ENCODE measurements at places on chromosomes 4 and X.

DNA sequence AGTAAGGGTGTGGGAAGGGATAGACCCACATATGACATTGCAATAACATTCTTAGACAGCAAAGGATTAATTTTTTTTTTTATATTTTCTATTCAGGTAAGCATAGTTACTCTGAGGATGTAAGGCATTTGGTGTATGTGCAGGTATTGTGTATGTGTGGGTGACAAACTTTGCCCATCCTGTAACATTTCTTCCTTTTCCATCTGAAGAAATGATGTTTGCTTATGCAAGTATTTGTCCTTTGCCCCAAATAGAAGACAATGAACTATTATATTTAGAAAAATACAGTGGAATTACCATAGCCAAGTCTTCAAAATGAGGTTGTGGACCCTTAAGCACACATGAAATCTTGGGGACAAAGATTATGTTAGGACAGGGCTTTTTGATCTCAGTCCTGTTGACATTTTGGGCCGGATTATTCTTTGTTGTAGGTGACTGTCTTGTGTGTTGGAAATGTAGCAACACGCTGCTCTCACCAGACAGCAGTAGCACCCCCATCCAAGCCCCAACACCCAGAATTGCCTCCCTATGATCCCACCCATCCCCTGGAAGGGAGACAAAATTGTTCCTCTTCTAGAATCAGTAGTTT lies 1244.7 kb downstream of the STIM2 start:
- no peak for DNase-seq

DNA sequence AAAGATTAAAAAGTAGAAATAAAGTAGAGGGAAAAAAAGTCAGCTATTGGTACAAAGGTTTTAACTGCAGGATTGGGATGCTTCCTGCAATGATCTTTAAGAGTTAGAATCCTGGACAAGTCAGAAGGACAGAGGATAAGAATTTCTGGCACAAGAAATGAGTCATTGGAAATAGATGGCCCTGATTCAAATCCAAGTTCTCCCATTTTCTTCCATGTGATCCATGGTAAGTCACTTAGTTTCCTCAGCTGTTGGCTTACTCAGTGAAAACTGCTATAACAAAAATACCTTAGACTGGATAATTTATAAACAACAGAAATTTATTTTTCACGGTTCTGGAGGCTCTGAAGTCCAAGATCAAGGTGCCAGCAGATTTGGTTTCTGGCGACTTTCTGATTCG lies 13.3 kb upstream of the TBC1D19 start:
- no peak for DNase-seq

- DNase-seq, result no peak
Measured at GRCh38 chr4:114636192-114636935, 37.8 kb downstream of the UGT8 start.

DNA sequence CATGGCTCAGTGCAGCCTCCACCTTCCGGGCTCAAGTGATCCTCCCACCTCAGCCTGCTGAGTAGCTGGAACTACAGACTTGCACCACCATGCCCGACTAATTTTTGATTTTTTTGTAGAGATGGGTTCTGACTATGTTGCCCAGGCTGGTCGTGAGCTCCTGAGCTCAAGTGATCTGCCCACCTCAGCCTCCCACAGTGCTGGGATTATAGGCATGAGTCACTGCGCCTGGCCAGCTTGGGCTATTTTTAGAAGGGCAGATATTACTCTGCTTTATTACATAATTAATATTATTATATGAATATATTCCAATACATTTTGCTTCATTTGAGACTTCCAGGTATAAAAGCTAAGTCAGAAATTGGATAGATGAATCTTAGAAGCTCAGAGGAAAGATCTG lies 143.7 kb upstream of the ANK2 start:
- DNase-seq, result no peak

DNA sequence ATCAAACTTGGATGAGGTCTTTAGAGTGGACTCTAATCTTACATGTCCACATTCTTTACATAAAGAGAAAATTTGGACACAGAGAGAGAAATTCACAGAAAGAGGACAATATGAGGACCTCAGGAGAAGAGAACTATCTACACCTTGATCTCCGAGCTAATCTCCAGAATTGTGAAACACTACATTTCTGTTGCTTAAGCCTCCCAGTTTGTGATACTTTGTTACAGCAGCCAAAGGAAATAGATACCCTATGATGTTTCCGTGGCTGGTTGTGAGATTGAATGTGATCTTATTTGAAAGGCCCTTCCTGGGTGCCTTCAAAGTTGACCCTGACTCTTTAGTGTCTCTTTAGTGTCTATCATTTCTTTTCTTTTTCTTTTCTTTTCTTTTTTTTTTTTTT lies 326.1 kb upstream of the CLNK start:
- DNase-seq, result no peak

DNA sequence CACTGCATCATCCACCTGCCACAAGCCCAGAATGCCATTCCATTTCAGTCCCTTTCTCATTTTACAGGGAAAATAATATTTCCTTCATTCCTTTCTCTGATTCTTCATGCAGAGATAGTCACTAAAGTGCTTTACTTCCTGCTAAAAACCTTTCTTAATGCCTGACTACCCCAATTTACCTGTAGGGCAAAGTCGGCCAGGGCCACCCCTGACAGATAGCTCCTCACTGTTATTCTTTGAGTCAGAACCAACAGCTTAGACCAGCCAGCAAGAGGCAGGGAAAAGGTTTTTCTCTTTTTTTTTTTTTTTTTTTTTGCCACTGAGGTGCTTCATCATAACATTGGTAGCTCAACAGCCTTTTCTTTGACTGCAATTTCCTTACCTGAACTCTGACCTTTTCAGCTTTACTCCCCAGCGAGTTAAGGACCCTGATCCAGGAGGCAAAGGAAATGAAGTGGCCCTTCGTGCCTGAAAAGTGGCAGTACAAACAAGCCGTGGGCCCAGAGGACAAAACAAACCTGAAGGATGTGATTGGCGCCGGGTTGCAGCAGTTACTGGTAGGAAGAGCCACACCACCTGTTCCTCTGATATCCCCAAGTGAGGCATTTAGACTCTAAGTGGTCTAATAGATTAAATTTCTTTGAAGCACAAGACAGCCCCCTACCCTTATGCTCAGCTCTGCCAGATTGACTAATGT lies 85.0 kb downstream of the ALPK1 start:
- DNase-seq, result no peak

DNA sequence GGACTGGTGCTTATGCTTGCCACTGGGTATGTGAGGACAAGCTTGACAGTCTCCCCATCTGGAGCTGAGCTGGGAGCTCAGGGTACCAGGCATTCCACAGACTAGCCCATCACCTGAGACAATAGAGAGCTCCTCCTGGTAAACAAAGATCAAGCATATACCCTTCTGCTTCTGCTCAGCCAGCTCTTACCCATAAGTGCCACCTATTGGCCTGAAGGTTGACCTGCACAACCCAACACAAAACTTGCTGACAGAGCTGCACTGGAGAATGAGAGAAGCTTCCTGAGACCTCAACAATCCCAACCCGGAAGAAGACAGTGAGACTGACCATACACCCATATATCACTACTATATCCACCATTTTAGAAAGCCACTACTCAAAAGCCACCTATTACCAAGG lies 1049.2 kb upstream of the INTU start:
- no peak for DNase-seq

- DNase-seq, result no peak
Measured at GRCh38 chrX:110836451-110836850, 40.8 kb upstream of the CHRDL1 start.

GRCh38 chrX:131987252-131987651 lies 35.9 kb upstream of the STK26 start:
- DNase-seq, result peak; percentile 44

DNA sequence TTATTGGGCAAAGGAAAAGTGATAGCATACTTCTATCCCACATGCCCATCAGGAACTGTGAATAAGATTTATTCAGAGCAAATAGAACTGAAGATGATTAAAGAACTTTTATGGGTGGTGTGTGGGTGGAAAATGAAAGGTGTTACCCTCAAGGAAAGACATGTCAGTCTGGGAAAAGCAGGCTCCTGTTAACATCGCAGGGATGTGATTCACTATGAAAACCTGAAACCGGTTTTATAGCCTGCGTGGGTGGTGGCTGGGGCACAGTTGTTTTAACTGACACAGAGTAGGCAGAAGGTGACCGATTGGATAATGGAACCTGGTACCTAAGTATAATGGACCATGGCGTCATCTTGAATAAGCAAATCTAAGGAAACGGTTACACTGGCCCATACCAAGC lies 61.3 kb upstream of the CASK start:
- DNase-seq, result no peak

DNA sequence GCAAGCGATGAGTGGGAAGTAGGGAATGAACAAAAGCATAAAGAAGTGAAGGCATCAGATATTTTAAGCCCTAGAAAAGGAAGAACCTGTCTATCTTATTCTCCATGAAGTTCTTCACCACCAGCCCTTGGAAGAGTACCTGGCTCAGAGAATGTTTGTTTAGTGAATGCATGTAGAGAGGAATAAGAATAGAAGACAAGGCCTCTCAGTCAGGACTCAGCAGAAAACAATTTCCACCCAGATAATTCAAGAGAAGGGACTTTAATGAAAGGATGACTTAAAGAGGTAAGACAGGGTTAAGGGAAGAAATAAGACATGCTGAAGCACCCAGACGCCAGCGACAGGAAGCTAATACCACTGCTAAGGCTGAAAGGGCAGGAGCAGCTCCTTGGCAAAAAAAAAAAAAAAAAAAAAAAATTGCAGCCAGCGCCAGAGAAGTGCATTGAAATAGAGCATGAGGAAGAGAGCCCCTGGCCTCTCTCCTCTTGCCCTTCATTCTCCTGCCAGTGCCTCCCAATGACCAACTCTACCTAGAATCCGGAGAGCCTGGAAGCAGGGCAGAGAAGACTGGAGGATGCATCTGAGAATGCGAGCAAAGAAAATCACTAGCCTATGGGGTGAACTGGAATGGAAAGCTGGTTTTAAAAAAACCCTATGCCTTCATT lies 47.2 kb upstream of the RASGEF1B start:
- no peak for DNase-seq

- DNase-seq, result no peak
Measured at GRCh38 chrX:15157624-15158023, 112.3 kb downstream of the ASB9 start.

DNA sequence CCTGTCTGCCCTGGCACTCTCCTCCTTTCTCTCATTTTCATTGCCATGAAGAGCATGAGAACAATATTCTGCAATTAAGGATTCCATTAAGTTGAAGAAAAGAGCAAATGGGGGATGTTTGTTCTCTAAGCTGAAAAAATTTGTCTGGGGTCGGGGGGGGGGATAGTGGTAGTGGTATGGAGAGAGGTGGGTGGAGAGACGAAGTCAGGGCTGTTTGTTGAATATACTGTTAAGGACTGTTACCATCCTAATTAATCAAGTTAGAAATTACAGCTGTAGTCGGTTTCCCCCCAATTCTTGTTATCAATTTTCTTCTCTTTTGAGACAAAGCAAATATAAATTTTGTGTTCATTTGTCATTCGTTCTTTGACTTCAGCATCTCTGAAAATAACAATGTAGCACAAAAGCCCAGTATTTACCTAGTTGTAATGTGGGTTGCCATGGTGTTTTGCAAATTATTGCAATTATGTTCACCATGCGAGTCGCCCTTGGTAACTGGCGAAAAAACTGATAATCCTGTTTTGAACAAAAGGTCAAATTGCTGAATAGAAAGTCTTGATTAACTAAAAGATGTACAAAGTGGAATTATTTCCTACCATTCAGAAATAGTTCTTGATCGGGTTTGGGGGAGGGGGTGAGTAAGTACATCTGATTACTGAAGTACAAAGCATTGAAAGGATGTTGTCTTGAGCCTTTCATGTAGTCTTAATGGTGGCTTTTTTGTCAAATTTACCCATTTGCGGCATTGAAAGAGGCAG lies 139.1 kb downstream of the ARX start:
- DNase-seq, result no peak

DNA sequence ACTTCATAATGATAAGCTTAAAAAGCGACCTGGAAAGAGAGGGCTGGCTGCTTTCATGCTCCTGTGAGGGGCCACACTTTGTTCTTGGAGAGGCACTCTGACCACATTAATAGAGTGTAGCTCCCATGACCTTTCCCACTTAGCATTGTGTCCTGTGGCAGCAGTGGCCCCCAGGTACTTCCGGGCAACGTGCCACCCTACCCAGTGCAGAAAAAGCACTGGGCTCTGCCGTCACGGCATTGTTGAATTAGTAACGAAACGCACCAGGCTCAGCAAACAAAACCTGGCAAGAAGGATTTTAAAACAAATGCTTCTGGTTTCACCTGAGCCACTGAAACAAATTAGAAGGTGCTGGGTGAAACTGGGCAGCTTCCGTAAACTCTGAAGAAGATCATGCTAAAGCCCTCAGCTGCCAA lies 5.4 kb upstream of the SORBS2 start:
- DNase-seq, result no peak

GRCh38 chr4:1749826-1750225 lies 28.5 kb downstream of the TACC3 start:
- DNase-seq, result no peak

GRCh38 chr4:123443401-123444289 lies 47.0 kb downstream of the SPRY1 start:
- DNase-seq, result peak; percentile 63

DNA sequence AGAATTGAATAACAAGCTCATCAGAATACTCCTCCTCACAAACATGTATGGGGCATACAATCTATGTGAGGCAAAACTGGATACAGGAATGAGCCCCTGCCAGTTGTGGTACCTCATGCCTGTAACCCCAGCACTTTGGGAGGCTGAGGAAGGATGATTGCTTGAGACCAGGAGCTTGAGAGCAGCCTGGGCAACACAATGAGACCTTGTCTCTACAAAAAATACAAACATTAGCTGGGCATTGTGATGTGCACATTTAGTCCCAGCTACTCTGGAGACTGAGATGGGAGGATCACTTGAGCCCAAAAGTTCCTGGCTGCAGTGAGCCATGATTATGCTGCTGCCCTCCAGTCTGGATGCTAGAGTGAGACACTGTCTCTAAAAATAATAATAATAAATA lies 611.0 kb downstream of the NLGN4X start:
- DNase-seq, result no peak

DNA sequence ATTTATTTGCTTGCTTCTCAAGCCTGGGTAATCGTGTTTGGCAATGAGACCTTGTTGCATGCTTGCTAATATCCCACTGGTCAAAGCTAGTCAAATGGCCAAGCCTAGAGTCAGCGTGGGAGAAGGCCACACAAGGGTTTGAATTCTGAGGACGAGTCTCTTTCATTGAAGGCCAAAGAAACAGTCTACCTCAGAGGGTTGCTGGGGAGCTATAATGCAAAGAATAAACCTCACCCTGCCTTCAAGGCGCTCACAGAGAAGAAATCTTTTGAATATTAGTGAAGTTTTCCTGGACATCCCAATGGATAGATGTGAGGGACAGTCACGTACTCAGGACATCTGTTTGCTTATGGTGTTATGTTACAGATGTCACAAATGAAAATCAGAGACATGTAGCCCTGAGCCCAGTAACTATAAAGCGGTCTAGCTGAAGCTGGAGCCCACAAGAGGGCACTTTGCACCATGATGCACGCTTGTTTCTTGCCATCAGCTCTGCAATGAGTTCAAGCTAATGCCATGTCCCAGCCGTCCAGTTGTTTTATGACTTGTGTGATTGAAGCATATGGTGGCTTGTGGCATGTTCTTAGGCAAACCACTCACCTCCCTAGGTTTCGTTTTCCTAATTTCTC lies 1.1 kb upstream of the TLR3 start:
- DNase-seq, result peak; percentile 62
